Dorsolateral prefrontal cortex (tissue), 122 donors: ENCODE measurements at places on chromosomes 1 and 21.

GRCh38 chr1:51729824-51730301 lies 113.0 kb downstream of the OSBPL9 start:
- DNase-seq = no peak

DNA sequence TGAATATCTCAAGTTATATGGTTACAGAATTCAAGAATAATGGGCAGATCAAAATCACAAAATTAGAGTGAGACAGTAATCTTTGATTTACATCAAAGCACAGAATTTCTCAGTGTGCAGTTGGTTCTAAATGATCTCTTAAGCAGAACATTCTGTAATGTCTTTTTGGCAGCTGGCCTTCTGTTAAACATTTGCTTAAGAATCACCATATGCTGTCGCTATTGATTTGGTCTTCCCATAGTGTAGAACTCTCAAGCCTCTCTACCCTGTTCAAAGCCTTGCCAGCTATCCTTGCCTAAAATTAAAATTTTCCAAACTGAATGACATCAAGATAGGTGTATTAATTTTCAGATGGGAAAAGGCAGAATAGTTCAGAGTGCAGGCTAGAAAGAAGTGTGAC lies 38.9 kb upstream of the ERO1B start:
- no peak for DNase-seq

DNA sequence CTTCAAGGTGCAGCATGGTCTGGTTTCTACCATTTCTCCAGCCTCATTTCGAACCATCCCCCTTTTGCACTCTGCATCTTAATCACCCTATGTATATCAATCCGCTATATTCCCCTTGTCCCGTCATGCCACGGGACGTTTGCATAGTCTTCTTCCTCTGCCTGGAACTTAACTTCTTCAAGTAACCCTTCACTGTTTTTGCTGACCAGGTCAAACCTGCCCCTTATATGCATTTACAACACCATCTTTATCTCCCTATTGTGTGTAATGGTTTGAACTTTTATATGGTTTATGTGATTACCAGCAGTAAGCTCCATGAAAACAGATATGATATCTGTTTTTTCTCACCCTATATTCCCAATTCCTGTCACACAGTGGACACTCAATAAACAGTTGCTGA lies 2.3 kb downstream of the VPS45 start:
- DNase-seq = no peak

- no peak for DNase-seq
Observed at GRCh38 chr1:118075116-118075515, 109.9 kb downstream of the SPAG17 start.

DNA sequence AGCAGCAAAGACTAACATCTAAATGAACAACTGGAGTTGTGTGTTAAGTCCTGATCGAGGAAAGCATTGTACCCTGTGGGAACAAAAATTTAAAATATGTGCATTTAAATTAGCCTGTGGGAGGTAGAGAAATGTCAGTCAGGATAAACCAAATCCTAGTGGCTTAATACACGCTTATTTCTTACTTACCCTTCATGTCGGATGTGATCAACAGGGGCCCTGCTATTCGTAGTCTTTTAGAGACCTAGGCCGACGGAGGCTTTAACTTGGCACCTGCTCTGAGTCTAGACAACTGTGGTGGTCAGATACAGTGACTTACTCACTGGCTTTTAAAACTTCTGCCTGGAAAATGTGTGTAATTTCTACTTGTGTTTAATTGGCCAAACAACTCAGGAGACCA lies 10.2 kb downstream of the GSTM3 start:
- no peak for DNase-seq

DNA sequence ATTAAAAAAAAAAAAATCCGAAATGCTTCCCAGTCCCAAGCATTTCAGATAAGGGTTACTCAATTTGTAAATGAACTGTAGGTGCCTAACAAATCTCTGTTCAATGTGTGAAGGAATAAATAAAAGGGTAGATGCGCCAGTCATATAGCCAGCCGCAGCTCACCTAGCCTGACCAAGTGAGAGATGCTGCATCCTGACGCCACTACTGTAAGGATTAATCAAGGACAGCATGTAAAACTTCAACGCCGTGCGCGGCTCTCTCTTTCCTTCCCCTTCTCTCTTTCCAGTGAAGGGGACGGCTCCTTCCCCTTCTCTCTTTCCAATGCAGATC lies 441 bp downstream of the PPT1 start:
- DNase-seq = no peak

DNA sequence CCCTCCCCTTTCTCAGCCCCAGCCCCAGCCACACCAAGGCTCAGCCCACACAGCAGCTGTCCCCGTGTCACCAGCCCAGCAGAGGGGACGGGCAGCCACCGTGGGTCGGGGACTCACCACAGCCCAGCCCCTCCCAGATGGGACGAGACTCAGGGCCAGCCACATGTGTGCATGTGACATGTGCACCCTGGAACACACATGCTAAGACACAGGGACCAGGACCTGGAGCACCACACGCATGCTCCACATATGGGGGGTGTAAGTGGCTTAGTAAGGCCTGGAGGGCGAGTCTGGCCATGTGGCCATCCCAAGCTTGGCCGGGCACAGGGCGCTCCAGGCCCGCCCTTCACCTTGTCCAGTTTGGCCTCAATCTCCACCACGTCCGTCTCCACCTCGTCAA lies 4.0 kb downstream of the ACAP3 start:
- no peak for DNase-seq

DNA sequence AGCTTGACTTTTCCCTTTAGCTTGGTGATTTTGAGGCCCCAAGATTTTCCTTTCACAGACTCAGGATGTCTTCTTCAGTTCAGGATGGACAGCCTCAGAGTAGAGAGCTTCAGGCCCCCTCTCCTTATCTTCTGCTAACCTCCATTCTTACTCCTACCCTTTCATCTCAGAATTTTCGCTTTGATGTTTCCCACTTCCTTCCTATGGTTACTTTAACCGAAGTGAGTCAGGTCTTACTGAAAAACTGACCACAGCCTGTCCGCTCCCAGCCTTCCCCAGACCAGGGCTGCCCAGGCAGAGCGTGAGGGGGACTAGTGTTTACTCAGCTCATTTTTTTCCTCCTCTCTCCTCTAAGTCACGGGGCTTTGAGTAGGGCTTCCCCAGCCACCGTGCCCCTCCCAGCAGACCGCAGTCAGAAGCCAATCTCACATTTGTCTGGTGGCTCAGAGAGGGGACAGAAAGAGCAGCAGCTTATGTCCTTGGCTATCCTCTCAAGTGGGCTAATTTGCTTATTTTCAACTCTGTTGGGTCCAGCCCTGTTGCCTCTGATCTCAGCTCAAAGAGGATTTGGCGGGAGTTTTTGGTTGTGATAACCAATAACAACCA lies 4.2 kb upstream of the IL19 start:
- no peak for DNase-seq

- DNase-seq = no peak
Observed at GRCh38 chr1:93369734-93370133, 24.0 kb downstream of the DR1 start.

DNA sequence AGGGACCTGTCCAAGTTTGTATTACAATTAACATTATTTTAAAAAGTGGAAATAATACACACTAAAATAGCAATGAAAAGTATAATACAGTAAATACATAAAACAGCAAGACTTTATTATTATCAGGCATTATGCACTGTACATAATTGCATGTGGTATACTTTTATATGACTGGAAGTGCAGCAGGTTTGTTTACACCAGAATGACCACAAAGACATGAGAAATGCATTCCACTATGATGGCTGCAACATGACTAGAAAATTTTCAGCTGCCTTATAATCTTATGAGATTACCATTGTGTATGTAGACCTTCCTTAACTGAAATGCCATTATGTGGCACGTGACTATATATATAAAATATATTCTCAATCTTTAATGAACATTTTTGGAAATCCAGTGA lies 1699.6 kb downstream of the KCNT2 start:
- DNase-seq = no peak

DNA sequence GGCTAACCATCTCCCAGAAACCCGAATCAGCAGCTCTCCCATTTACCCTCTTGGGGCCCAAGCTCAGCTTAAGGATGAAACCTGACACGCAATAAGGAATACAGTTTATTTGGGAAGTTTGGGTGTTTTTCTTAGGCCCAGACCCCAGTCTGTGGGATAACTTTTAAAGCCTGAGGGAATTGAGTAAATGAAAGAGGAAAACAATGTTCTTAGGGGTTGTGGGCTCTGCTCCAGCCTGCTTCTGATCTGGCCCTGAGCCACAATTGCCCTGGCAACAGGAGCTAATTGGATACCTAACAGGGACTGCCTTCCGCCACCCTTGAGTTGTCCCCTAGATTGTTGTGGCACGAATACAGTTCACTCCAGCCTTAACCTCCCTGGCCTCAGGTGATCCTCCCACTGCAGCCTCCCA lies 20.1 kb downstream of the DYRK3 start:
- no peak for DNase-seq

DNA sequence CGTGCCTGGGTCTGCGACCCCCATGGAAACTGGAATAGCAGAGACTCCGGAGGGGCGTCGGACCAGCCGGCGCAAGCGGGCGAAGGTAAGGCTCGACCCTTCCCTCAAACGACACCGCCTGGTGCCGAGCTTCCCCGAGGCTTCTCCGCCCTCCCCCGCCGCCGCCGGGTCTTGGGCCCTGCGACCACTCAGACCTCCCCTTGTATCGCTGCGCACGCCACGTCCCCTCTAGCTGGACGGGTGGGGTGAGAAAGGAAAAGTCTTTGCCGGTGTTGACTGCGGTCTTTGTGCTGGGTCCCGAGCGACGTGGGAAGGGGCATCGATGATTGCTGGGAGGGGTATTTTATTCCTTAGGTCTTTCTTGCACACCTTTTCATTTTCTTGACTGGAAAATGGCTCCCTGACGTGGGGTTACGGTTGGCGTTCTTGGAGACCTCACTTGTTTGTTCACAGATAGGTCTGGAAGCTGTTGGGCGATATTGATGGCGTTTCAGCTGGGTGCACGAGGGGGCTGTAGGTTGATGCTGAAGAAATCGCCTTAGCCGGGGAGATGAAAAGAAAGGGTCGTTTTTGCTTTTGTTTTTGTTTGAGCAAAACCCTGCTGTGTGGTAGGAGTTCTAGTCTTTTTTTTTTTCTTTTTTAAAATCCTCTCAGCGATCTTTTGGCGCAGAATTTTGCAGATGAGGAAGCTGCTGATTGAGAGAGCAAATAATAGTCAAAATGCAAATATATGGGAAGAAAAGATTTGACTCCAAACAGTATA lies 776 bp downstream of the KDM1A start:
- DNase-seq = no peak

GRCh38 chr1:175768610-175769009 lies 25.2 kb upstream of the TNR start:
- DNase-seq = no peak

DNA sequence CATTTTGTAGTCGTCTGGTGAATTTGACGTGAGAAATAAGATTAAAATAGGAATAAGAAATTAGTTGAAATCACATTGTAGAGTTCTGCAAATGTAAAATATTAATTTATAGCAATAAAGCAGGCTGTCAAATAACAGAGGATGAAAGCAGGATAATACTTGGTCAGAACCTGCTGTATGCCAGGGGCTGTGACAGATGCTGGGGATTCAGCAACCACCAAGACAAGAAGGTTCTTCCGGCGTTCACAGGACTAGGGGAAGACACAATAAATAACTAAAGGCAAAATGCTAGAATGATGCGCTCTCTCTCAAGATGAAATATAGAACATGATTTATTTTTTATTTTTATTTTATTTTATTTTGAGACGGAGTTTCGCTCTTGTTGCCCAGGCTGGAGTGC lies 6.8 kb upstream of the PARK7 start:
- DNase-seq = no peak

DNA sequence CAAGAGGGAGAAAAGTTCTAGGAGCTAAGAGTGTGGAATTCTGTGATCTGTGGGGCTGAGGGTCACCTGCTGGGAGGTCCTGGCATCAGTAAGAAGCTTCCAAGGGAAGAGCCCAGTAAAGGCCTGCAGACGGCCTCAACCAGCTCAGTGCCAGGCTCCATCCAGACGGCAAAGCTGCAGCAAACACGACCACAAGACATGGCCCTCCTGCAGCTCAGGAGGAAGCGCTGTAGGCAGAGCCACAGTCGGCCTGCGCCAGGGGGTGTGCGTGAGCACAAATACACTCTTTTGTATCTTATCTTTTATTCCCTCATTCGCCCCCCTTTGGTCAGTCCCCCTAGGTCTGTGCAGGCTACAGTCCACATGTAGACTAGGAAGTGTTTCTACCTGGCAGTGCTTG lies 13.4 kb downstream of the C1orf174 start:
- no peak for DNase-seq

- no peak for DNase-seq
Observed at GRCh38 chr1:152777510-152778137, 2.7 kb downstream of the LCE1F start.

GRCh38 chr1:212127221-212127620 lies 91.7 kb downstream of the DTL start:
- DNase-seq = no peak

GRCh38 chr1:8671306-8671917 lies 146.0 kb downstream of the RERE start:
- no peak for DNase-seq

DNA sequence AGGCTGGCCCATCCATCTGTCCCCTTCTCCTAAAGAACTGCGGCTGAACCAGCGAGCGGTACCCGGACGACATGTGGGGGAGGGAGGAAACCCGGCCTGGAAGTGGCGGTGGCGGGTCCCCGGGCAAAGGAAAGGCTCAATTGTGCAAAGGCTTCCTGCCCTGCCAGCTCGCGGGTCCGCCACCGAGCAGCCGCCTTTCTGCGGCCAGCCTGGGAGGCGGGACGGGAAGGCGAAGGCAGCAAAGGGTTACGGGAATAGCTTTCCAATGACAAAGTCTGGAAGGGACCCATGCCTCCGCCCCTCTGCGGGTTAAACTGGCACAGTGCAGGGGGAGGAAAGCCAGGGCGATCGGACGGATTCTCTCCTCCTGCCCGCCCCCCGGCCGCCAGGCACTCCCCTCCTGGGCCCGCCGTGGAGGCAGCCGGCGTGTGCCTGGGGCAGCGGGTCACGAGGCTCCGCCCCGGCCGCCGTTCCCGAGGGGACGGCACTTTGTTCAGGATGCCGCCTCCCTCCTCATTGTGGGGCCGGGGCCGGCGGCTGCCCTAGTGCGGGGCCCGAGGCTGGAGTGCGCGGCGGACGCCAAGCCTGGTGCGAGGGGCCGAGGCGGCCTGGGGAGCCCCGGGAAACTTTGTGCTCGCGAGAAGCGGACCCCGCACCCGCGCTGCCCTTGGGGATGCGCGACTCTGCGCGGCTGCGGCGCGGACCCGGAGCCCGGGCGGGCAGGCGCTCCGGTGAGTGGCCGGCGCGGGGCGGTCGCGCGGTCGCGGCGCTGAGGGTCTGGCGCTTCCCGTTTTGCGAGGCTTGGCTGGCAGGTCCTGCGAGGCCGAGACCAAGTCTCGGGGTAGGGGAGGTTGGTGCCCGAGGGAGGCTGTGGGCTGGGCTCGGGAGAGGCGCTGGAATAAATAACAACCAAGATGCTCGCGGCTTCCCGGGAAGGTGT lies at the start of gene NAV1:
Gene NAV1 (plus strand): TSS at position 516 of the 940 bp plus-strand sequence. CDS start 83,758 bp downstream, outside the sequence.
- DNase-seq = peak; percentile 71

DNA sequence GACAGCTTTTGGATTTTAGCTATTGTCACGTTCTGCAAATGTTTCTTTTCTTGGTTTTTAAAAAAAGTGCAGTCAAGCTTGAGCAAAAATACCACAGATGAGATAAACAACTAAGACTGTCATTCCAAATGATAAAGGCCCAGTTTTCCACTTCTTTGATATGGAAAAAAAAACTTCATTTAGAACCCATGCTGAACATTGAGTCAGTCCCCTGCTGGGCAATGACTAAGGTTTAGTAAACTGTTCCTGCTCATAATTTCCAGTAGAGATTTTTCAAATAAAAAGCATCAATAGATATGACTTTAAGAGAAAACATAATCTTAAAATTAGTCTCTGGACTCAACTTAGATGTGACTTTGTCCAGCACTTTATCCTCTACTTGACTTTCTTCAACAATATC lies 167.9 kb upstream of the C8B start:
- DNase-seq = no peak

GRCh38 chr1:147757015-147757990 lies 3.1 kb downstream of the GJA5 start:
- no peak for DNase-seq
